Stimulated activated CD4-positive, alpha-beta T cell treated with anti-CD3 and anti-CD28 coated beads, Interleukin-4, amount 100 ng/mL, for 1 hour (primary cell): ENCODE measurements at places on chromosomes 12 and 14.

GRCh38 chr12:34299802-34300193 is 277.5 kb downstream of the ALG10 start:
- DNase-seq: no peak

GRCh38 chr12:88921890-88922532 is 341.7 kb upstream of the KITLG start:
- no peak for DNase-seq

- no peak for DNase-seq
These were observed 28.8 kb downstream of the PAX9 start for GRCh38 chr14:36690311-36691040.

DNA sequence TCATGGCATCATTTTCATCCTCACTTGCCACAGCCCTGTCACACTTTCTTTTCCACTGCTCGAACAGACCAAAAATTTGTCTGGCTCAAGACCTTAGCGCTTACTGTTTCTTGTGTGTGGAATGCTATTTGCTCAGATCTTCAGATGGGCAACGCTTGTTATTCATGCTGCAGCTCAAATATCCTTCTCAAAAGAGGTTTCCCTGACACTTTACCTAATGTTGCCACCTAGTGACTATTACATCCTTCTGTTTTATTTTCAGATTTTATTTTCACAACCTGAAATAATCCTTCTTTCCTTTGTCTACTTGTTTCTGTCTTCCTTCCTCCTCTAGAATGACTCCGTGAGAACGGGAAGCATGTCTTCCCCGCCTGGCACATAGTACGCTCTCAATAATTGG is 5.6 kb downstream of the FBXO33 start:
- DNase-seq: no peak

- DNase-seq: no peak
These were observed 4.4 kb downstream of the CFL2 start for GRCh38 chr14:34710006-34710405.

- peak; percentile 5 for DNase-seq
These were observed 520 bp upstream of the MON2 start for GRCh38 chr12:62466018-62466593.

- no peak for DNase-seq
These were observed 87.3 kb upstream of the RMST start for GRCh38 chr12:97375310-97375709.

GRCh38 chr12:101714877-101715444 is 17.5 kb downstream of the CHPT1 start:
- DNase-seq: no peak

- peak; percentile 62 for DNase-seq
These were observed 678 bp downstream of the RPS6KA5 start for GRCh38 chr14:91059576-91060350.

DNA sequence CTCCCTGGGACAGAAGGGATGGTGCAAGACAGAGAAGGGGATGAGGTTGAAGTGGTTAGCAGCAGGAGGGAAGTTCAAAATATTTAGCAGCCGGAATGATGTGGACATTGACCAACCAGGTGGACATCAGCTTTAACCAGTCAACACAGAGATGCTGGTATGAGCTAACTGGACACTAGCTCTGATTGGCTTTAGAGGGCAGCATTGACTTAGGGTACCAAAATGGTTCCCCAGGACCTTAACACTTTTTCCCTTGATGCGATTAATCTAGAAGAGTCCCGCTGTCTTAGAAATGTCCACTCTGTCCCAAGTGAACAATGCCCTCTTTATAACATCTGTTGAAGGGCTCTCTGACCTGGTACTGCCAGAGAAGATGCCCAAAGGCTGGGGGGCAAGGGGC is 134.0 kb upstream of the GSC start:
- DNase-seq: no peak

- DNase-seq: peak; percentile 18
These were observed 77.5 kb upstream of the CPSF6 start for GRCh38 chr12:69161829-69162228.

DNA sequence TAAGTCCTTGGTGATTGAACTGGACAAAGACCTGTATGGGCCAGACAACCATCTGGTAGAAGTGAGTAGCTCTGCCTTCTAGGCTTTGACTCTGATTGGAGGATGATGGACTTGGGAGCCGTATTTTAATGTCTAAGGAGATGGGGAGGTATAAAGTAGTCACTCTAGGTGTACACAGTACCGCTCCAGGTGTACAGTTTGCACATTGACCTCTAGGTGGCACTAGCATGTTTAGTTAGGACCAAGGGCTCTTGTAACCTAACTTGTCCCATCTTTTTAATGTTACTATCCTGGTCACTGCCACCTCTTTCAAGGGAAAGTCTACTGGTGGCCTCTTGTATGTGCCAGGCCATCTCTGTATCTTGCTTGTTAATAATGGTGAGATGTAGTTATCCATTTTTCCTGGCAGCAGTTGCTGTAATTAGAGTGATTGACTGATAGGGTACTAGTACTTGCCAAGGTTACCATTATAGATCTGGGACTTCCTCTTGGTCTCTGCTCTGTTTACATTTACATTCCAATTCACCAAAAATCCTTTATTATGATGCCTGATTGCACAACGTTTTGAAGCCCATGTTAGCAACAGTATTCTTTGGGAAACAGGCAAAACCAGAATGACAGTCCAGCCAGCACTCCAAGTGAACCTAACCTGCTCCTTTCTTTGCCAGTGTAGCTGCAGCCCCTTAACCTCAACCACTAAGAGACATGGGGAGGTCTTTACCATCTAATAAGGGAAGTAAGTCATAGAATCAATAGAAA is 3.6 kb downstream of the SMARCD1 start:
- peak; percentile 42 for DNase-seq
